ENCODE measurements at places on chromosomes 11 and 22.

GRCh38 chr11:123062892-123063825 is 1.2 kb upstream of the HSPA8 start:
- DNase-seq, result no peak

DNA sequence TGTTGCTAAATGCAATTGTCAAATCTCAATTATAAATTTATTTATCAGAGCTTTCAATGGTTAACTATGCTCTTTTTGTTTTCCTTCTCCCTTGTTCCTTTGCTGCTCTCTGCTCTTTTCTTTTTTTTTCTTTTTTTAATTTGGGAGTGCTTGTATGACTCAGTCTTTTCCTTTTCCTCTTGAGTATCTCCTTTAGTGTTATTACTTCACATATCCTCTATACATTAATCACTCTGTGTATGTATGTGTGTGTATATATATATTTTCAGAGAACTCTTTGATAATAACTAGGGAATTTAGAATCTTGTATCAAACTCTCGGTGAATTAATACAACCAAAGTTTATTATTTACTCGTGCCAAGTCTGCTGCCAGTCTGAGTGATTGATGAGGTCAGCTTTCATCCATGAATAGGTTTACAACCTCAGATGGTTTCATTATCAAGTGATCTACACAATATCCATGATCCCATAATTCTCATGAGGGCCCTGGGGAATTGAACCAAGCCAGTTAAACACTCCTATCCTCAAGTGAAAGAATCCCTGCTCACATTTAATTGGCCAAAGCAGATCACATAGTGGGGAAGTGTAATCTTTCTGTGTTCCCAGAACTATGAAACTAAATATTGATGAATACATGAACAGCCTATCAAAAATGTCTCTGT is 743.4 kb upstream of the CNTN5 start:
- no peak for DNase-seq

- no peak for DNase-seq
Measured at GRCh38 chr11:24697522-24698111, 200.8 kb downstream of the LUZP2 start.

DNA sequence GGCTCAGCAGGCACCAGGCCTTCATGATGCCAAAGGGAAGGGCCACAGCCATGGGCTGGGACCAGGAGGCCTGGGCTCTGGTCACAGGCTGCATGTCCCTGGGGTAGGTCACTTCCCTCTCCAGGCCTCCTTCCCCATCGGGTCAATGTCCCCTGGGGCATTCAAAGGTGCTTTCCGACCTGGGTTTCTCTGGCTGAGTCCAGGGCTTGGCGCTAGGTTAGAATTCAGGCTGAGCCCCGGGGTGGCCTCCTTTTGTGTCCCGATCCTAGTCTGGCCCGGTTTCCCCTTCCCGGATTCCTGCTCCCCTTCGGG is 12.2 kb downstream of the MAFF start:
- no peak for DNase-seq

DNA sequence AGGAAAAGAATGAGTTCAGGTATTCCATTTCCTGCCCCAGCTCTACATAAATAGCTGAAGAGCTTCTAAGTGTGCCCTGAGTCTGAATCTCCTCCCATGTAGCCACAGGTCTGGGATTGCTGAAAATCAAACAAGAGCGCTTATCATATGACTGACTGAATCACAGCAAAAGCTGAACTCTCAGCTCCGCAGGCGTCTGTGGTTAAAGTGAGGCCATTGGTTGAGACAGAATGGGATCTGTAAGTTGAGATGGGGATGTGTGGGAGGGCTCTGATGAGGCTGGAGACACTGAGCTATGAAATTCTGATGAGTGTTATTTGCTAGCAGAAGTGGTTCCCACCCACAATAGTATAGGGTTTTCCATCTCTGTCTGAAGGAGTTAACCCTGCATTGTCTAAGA is 637.0 kb downstream of the OPCML start:
- no peak for DNase-seq

DNA sequence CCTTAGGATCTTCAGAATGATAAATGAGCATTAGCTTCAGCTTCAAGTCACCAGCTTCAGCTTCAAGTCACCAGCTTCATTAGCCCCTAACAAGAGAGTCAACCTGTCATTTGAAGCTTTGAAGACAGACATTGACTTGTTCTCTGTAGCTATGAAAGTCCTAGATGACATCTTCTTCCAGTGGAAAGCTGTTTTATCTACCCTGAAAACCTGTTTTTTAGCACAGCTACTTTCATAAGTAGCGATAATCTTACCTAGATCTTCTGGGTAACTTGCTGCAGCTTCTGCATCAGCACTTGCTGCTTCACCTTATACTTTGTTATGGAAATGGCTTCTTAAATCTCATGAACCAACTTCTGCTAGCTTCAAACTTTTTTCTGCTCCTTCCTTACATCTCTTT is 85.7 kb downstream of the PGR start:
- no peak for DNase-seq

- DNase-seq, result no peak
Measured at GRCh38 chr22:33114565-33114964, 56.4 kb upstream of the SYN3 start.

GRCh38 chr11:115365907-115366306 is 138.3 kb downstream of the CADM1 start:
- no peak for DNase-seq

- DNase-seq, result no peak
Measured at GRCh38 chr11:4851033-4851432, 2.0 kb upstream of the OR51S1 start.

DNA sequence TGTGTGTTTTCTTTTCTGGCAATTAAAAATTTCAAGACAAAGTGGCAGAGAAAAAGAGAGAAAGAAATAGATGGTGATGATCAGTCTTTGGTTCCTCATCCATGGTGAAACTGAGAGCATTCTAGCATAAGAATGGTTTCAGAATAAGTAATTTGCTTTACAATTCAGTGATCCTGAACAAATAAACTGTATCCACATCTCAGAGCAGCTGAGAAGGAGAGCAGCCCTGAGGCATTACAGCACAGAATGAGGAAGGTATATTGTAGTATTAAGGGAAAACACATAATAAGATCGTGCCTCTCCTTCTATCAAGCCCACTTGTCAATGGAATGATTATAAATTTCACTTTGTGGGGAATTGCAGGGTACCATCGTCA is 17.4 kb downstream of the LUZP2 start:
- no peak for DNase-seq

- no peak for DNase-seq
Measured at GRCh38 chr11:33062137-33062536, 22.8 kb downstream of the TCP11L1 start.

DNA sequence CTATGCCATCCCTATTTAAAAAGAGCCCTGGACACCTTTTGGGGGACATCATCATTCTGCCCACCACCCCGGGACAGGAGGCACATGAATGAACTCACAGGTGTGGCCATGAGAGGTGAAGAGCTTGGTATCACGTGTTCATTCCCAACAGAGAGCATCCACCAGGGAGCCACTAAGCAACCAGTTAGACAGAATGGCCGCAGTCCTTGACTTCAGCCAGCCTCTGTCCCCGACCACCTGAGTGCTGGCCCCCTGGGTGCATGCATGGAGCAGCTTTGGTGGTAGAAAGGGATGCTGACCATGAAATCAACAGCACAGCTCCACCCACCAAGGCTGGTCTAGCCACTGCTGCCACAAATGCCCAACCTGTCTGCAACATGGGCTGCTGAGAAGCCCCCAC is 31.1 kb upstream of the CD81 start:
- DNase-seq, result no peak

DNA sequence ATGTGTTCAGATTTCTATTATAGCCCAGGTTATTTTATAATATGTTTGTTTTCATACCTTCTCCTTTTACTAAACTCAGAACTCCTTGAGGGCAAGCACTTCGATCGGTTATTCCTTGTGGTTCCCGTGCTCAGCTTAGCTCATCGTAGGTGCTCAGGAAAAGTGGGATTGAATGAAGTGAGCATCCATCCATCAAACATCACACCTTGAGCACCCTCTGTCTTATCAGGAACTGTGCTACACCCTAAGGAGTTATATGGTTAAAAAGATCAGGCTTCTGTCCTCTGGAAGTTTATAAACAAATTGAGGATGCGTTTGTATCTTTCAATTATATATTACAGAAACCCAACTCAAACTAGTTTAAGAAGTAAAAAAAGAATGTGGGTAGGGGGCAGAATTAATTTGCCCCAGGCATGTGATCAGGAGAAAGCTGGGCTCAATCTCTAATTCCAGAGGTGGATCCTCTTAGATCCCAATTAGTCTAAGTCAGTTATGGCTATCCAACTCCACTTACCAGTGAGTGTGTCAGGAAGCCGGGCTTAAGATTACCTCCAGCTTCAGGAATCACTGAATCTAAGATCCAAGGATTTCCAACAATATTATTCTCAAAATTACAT is 59.9 kb upstream of the RRAS2 start:
- DNase-seq, result no peak

DNA sequence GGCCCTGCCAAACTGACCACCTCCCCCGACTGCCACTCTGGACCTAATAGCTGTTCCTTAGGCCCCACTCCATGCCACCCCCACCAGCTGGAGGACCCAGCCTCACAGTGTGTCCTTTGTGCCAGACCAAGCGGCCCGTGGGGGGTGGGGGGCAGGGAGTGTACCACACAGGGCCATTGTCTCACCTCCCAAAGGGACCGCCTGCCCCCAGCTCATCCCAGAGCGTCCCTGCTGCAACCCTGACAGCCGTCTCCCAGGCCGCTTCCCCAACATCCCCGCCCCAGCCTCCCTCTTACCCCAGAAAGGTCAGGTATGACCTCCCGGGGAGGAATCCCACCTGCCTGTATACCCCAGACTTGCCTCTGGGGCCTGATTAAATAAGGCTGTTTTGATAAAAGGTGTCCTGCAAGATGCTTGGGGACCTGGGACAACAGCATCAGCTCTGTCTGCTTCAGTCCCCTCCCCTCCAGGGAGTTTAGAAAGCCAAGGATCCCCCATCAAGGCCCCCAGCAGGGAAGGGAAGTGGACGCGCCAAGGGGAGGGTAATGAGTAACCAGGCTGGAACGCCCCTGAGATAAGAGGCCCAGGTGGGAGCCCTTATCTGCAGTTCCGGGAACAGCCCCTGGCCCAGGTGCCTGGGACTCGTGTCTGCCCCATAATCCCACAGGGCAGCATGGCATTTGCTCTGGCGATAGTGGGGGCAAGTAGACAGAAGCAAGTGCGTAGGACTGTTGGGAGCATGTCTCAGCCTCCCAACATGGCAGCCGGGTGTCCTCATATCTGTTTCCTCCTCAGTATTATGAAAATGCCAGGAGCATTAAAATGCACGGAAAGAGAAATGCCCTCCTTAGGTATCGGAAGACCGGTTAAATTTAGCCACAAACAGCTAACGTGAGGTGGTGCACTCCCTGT is 9.0 kb downstream of the CDC42EP1 start:
- DNase-seq, result no peak
